ENCODE measurements at places on chromosomes 5 and 9.

- no peak for DNase-seq
Measured at GRCh38 chr9:28718226-28718625, 1144.9 kb upstream of the C9orf72 start.

DNA sequence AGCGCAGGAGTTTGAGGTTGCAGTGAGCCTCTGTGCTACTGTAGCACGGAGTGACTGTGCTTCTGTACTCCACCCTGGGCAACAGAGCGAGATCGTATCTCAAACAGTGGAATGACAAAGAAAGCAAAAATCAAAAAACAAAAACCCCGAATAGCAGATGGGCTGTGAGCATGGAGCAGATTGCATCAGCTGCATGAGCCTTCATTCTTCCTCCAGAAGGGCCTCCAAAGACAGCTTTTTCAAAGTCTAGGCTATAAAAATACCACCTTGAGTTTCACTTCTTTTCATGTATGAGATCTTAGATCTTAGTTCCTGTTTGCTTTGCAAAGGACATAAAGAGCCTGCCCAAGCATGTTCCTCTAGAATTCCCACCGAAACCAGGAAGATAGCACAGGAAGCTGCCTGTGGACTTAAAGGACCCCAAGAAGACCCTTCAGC lies 15.0 kb upstream of the HSPB3 start:
- DNase-seq, result no peak

DNA sequence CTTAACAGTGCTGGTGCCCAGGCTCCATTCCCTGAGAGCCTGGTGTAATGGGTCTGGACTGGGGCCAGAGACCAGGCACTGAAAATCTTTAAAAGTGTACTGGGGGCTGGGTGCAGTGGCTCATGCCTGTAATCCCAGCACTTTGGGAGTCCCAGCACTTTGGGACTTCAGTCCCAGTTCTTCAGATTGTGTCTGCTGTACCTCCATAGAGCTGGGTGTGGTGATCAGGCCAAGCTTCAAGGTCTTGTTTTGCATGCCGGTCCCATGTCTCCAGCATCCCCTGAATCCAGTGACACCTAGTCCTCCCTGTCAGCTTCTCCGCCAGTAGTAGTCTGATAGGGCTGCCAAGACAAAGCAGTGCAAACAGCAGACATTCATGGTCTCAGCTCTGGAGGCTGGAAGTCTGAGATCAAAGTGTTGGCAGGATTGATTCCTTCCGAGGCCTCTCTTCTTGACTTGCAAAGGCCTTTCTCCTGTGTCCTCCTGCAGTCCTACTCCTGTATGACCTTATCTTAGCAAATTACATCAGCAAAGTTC lies 108.2 kb downstream of the SYK start:
- no peak for DNase-seq

GRCh38 chr9:16143947-16144890 lies 591.4 kb downstream of the CCDC171 start:
- DNase-seq, result no peak

DNA sequence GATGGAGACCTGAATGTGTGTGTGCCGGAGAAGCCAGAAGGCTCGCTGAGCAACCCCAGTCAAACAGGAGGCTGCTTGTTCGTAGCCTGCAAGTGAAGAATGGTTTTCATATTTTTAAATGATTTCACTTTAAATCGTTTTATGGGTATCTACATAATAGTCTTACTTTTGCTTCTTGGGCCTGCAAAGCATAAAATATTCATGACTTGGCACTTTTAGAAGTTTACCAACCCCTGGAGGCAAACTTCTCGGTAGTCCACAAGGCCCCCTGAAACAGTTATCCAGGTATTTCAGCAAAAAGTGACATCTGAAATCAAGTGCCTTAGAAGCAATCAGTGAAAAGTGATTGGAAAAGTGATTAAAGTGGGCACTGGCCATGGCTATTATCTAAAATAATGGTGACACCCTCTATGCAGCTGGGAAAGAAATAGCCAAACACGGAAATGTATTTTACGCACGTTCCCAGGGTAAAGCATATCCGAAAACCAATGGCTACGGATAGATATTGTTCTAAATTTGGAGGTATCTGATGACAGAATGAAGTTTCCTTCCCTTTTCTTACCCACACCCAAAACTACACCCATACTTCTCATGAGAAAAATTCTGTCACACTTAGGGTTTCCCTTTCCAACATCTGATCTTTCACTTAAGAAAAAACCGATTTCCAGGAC lies 39.0 kb downstream of the RAPGEF1 start:
- no peak for DNase-seq

DNA sequence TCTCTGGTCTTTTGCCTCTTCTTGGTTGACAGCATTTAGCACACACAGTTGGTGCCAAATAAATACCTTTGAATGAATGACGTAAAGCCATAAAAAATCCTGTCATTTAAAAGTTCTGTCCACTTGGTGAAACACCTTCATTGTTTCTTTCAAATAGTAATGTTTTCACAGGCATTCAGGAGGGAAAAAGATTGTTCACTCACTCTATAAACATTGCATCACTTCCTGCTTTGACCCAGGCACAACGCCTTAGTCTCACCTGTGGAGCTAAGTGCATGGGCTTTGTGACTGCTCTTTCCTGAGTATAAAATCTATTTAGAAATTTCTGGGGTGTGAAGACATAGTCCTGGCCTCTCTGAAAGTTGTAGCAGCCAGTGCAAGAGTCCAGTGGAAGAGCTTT lies 88.9 kb upstream of the CXCL14 start:
- no peak for DNase-seq

GRCh38 chr5:172178301-172178987 lies 9.6 kb downstream of the STK10 start:
- DNase-seq, result no peak

DNA sequence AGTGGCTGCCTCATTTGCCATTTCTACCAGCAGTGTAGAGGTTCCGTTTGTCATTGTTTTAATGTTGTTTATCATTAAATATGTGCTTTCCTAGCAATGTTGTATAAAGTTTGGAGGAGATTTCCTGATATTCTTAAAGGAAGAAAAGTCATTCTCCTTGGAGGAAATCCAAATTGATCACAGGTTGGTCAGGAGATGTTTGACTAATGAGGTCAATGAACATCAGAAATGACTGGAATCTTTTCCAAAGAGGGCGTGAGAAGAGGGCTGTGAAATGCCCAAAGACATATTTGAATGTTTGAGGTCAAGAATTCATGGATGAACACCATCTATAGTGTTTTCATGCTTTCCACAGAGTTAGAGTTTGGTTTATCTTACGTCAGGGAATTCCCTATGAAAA lies 471.3 kb downstream of the MAT2B start:
- no peak for DNase-seq

DNA sequence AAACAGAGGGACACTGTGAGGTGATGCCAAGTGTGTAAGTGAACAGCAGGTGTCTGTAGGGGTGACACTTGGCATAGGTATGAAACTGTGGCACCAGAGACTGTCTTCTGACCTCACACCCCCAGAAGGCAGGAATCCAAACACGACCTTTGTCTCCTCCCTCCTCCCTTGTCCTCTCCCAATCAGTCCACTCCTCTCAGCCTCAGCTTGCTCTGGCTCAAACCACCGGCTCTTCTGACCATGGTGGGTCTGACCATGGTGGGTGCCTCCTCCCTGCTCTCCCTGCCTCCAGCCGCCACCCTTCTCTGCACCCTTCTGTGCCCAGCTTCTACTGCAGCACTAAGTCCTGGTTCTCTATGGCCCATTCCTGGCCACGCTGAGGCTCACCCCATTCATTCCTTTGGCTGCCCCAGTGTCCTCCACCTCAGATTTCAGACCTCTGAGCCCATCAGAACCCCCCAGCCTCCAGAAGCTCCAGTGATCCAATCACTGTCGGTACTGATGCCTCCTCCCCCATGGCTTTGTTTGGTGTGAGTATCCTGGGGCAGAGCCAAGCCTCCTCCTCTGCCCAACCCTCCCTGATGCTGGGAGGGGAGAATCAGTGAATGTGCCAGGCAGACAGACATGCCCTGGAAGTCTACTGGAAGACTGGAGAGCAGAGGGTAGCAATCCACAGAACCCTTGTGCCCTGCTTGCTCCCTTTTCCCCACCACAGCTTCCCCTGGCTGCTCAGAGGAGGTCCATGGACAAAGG lies 1.7 kb upstream of the ARID3C start:
- no peak for DNase-seq

DNA sequence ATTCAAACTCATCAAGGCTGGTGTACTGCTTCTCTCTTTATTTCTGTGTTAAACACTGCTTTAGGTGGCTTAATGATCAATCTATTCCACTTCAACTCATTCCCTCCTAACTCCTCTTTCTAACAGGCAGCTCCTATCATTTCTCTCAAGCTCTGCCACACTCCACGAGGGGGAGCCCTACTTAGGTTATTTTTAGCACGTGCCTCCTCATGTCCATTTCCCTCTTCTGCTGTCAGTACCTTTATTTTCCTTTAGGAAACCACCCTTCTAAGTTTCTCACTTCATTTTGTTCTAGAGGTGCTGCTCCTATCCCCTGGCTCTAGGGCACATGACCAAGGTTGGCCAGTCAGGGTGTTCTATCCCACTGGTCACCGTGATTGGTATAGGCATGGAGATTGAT lies 6.7 kb upstream of the BRINP1 start:
- DNase-seq, result no peak

DNA sequence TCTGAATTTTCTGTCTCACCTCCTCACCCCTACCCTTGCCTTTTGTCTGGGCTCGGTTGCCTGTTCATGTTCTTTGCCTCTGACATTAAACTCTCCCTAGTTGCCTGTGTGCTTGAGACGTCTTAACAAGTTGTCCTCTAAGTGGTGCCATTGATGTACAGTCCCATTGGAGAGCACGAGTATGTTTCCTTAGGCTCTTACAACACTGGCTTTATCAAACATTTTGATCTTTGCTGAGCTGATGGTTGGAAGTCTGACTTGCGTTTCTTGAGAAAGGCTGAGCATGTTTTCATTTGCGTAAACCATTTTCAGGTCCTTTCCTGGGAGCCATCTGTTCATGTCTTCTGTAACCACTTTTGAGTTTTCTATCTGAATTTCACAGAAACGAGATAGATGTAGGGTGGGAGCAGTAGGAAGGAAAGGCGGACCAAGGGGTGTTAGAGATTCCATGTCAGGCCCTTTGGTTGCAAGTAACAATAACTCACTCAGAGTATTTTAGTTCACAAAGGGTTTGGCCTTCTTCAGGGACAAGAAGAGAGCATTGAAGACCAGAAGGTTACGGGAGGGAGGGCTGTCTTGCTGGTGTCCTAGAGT lies 35.4 kb downstream of the OTULIN start:
- no peak for DNase-seq

DNA sequence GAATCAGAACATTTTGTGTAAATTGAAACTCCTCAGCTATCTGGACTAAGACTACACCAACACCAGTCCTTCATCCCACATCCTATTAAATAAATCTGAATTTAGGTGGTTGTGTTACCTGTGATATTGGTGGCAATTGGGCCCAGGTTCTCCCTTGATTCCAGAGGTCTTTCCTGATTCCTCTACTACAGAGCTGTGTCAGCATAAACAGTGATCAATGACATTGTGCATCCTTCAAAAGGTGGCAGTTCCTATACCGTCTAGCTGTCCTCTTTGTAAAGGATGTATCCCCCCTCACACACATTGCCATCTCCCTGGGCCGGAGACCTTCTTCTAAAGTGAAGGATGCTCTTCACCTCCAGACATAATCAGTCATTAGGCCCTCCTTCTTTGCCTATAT lies 239.2 kb downstream of the FAM114A2 start:
- DNase-seq, result no peak

GRCh38 chr9:69122549-69123141 lies 51.4 kb upstream of the TJP2 start:
- peak; percentile 31 for DNase-seq

- DNase-seq, result no peak
Measured at GRCh38 chr5:1805326-1805725, 4.1 kb downstream of the NDUFS6 start.

DNA sequence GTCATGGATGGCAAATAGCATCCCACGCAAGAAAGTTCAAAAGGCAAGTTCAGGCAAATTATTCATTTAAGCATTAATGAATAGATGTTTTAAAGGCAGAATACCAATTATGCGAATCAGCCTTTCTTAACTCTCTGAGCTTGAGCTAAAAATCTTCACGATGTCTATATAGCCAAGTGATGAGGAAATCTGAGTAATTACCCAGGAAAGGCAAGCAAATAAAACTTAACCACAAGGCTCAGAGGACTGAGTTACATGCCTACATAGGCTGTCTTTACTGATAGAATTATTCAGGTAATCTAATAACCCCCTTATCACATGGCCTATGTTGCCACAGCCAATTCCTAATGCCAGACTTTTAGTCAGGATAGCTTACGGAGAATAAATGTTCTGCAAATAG lies 120.8 kb upstream of the MTAP start:
- DNase-seq, result no peak

DNA sequence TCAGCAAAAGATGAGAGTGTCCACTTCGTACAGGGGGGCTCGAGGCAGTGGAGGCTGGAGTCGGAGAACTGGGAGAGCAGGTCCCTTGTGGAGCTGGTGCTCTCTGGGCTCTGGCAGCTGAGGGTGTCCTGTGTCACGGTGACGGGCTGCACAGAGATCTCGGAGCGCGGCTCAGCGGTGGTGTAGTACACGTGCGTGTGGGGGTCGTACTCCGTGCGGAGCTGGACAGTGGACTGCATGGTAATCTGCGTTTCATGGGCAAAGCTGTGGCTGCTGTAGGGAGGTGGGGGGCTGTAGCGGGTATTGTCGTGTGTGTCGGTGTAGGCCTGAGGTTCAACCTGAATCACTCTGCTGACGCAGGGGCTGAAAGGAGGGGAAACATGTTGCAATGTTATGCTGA lies 48.0 kb downstream of the PTCH1 start:
- DNase-seq, result no peak

DNA sequence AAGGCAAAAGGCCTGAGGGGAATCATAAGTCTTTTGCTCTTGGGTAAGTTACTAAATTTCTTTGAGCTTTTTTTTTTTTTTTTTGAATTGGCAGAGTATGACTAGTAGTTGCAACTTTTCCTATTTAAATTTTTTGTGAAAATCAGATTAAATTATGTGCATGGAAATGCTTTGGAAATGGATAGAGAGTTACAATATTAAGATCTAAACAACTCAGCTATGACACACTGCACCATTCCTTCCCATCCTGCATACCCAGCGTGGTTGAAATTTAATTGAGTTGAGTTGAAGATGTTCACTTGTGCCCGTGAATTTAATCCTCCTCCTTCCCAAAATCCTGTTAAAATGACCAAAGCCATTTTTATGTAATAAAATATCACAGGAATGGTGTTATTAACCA lies 296.4 kb downstream of the ACTL7B start:
- DNase-seq, result no peak

DNA sequence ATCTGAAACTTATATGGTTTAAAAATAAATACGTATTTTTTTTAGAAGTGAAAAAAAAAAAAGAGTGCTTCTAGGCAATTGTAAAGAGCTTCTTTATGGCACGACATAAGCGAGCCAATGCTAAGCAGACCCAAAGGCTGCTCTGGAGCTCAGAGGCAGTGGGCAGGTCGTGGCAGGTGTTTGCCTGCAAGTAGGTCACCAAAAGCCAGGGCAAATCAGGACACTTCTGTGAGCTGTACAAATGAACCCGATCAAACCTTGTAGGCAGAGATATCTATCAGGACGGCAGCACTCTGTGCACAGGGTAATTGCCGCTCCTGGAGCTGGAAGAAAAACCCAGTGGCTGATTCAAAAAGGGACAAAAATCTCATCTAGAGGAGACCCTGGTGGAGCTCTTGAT lies 75.9 kb downstream of the IRX2 start:
- DNase-seq, result no peak

GRCh38 chr5:39826051-39826450 lies 401.3 kb upstream of the DAB2 start:
- DNase-seq, result no peak

- no peak for DNase-seq
Measured at GRCh38 chr5:149510136-149510535, 41.1 kb downstream of the CSNK1A1 start.

- DNase-seq, result no peak
Measured at GRCh38 chr9:38126730-38127129, 57.7 kb upstream of the SHB start.

- no peak for DNase-seq
Measured at GRCh38 chr9:35338561-35339274, 151.2 kb upstream of the RUSC2 start.

Measured in right hindlimb (tissue), 1 donor.